Stimulated activated CD4-positive, alpha-beta T cell treated with anti-CD3 and anti-CD28 coated beads, Interleukin-1b, Interleukin-23, amount 100 ng/mL, for 4 hours (primary cell): ENCODE measurements at places on chromosomes 1 and 21.

DNA sequence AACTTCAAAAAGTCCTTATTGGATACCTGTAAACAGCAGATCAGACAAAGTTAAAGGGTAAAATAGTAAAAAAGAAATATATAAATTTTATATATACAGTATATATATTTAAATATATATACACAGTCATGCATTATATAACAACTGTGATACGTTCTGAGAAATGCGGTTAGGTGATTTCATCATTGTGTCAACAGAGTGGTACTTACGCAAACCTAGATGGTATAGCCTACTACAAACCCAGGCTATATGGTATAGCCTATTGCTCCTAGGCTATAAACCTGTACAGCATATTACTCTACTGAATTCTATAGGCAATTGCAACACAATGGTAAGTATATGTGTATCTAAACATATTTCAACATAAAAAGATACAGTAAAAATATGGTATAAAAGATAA is 222.7 kb downstream of the NUF2 start:
- no peak for DNase-seq

- no peak for DNase-seq
Measured at GRCh38 chr1:21647431-21648351, 21.5 kb downstream of the RAP1GAP start.

- no peak for DNase-seq
Measured at GRCh38 chr1:39896909-39897685, 4.6 kb downstream of the MYCL start.

GRCh38 chr1:209150114-209150513 is 433.4 kb upstream of the CAMK1G start:
- no peak for DNase-seq

DNA sequence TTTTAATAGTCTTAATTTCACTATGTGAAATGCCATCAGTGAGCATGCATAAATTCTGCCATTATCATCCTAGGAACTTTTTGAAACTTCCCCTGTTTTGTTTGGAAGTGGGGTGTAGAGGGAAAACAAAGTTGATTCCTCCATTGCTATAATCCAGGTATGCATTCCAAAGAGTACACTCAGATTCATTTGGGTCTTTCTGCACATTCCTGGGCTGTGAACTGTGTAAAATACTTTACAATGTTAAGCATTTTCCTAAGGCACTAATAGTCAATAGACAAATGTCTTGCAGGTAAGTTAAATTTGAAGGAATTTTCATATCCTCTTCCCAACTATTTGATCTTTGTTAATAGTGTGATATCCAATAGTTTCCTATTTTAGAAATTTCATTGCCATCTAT is 36.2 kb downstream of the SGIP1 start:
- DNase-seq: no peak

GRCh38 chr1:109201123-109201703 is 12.5 kb upstream of the SARS1 start:
- DNase-seq: peak; percentile 35

DNA sequence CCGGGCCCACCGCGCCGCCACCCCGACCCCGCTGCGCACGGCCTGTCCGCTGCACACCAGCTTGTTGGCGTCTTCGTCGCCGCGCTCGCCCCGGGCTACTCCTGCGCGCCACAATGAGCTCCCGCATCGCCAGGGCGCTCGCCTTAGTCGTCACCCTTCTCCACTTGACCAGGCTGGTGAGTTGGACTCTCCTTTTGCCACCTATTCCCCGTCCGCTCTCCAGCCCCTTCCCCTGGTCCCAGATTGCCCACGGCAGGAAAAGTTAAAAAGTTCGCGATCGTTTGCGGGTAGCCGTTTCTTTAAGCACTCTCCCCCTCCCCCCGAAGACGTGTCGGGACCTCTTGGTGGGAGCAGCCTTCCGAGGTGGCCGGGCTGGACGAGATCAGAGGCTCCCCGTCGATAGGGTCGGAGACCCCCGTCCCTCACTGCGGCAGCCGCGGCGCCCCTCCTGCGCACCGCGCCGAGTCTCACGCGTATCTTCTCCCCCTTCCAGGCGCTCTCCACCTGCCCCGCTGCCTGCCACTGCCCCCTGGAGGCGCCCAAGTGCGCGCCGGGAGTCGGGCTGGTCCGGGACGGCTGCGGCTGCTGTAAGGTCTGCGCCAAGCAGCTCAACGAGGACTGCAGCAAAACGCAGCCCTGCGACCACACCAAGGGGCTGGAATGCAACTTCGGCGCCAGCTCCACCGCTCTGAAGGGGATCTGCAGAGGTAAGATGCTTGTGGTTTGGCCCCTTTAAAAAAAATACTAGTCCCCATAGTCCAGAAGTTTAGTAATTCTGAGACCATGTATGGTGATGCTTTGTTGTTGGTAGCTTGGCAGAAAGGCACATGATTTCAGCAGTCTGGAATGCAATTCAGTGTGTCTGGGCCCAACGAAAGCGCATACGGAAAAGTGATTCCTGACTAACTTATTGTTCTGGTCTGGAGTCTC is 576 bp downstream of the CCN1 start:
- DNase-seq: no peak

DNA sequence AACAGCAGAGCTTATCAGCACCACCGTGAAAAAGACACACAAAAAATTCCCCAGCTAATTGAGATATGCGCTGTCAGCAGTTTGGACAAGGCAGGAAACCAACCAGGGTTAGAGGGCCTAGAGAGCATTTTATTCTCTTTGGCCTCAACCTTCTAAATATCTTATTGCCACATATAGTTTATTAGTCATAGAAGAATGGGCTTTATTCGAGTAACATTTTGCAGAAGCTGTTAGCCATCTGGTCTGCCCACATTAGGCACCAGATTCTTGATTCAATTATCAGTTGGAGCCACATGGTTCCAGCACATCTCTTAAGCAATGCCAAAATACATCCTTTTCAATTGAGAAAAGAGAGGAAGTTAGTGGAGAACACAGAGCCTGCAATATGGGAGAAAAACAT is 109.9 kb upstream of the CXADR start:
- DNase-seq: no peak

- no peak for DNase-seq
Measured at GRCh38 chr1:59730759-59731478, 83.8 kb upstream of the HOOK1 start.

GRCh38 chr1:229005556-229005955 is 265.4 kb upstream of the RAB4A start:
- DNase-seq: no peak
